Cardiac fibroblast (primary cell): ENCODE measurements at places on chromosomes 6 and 20.

DNA sequence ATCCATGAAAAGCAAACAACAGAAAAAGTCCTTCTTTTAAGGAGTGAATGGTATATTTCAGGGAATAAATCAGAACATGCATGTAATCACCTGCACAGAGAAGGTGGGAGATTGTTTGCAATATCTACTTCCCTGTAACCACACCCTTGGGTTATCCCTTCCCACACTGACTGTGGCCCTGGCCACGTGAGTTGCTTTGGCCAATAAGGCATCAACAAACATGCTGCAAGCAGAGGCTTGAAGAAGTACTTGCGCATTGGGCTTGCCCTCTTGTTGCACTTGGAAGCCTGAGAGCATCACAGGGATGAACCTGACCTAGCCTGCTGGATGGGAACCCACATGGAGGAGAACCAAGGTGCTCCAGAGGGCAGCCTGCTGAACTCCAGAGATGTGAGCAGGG is 208.5 kb downstream of the PTPRT start:
- DNase-seq = no peak

DNA sequence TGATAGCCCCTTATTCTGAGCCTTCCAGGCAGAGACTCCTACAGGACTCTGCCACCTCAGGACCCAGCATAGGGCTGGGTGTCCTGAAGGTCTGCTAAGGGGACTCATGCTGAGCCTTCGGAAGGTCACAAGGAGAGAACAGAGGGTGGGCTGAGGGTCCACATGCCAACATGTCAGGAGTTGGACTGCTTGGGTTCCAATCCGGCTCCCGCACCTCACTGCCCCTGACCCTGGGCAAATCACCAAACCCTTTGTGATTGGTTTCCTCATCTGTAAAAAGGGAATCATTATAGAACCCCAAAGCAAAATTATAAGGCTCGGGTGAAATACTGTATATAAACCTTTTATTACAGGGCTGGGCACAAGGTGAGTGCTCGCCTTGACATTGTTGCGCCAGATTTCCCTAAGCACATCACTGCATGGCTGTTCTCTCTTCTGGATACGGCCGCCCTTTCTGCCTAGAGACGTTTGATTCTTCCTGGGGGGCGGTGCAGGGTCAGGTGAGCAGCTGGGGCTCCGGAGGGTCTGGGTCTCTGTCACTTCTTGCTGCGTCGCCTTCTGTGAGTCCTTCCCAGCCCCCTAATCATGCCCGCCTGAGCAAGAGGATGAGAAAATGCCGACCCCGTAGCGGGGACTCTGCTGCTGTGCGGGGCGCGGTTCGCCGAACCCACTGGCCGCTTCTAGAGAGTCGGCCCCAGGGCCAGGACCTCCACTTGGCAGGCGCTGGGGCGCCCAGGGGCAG is 90.5 kb upstream of the EPB41L1 start:
- DNase-seq = no peak

DNA sequence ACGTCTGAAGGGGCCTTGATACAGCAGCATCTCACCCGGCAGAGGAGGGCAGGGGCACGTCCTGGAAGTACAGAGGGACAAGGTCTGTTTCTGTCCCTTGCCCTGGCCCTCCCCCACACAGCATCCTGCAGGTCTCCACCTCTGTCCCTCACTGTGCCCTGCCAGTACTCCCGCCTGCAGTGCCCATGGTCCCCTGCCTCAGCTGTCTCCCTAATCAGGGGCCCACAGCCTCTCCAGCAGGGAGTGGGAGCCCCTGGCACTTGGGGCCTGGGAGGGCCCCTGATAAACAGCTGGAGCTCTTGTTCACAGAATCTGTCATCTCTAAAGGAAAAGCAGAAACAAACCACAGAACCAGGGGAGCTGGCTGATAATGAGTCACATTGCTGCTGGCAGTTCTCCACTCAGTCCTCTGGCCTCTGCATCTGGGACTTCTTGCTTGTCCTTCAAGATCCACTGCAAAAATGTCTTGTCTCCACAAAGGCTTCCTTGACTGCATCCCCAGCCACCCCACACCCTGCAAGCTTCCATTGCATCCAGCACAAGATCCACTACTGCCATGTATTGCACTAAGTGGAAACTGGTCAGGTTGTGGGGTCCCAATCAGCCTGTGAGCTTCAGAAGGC is 33.2 kb upstream of the TAF8 start:
- peak; percentile 82 for DNase-seq

DNA sequence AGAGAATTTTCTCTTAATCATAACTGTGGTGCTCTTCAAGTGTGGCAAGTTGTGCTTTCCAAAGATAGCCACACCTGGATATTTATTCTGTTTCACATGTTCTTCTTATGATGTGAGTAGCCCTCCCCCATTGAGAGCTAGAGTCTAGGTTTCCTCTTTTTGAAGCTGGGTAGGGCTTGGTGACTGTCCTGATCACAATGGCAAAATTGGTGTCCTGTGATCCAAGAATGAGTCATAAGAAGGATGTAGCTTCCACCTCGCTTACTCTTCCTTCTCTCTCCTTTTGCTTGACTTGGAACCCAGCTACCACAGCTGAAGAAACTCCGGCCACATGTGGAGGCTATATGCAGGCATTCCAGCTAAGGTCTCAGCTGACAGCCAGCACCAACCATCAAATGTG is 7.4 kb upstream of the IGF2R start:
- no peak for DNase-seq

DNA sequence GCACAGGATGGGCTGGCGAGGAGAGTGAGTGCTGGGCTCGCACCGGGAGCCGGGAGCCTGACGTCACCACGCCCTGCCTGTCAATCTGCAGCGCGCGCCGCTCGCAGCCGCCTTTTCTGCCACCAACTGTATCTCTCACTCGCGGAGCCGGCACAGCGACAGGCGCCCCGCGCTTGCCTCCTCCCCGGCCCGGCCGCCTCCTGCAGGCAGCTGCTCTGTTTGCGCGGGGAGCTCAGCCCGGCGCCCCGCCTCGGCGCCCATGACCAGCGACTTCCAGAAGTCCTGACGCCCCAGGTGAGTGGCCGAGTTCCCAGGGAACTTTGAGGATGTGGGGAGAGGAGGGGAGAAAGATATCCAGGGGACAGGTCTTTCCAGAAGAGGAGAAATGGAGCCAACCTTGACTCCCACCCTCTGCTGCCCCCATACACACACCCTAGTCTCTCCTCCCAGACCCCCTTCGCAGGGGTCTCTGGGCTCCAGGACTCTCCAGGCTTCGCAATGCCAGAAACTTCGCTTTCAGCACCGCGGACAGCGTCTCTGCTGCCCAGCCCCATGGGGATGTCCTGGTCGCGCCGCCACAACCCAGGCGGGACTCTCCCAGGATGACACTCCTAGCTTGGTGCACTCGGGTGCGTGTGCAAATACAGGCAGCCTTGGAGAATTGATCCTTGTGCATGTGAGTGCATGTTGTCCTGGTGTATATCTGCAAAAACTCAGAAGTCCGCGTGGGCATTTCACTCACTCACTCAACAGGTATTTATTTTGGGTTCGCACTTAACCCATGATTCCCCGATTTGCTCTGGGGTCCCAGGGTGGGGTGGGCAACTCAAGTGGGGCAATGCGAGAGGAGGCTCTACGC is at the start of gene GPR6:
GPR6 (plus strand) TSS at position 138 of the 859 bp plus-strand sequence. CDS start 802 bp downstream, outside the sequence.
- DNase-seq = peak; percentile 49

- peak; percentile 97 for DNase-seq
These were observed 11.5 kb downstream of the PMEPA1 start for GRCh38 chr20:57698116-57698866.

DNA sequence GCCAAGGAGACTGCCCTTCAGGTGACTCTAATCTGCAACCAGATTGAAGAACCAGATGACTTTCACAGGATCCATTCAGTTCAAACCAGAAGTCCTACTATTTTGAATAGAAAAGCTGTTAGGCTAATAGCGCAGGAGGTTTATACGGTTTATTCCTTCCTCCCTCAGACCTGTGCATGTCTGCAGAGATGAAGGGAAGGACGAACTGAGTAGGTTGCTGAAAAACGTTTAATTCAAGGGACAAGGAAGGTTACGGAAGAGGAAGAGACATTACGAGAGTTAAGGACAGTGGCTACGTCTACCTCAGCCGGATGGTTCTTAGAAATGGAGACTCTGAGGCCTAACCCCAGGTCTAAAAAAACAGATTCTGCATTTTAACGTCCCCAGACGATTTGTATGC is 978 bp downstream of the AURKA start:
- no peak for DNase-seq

DNA sequence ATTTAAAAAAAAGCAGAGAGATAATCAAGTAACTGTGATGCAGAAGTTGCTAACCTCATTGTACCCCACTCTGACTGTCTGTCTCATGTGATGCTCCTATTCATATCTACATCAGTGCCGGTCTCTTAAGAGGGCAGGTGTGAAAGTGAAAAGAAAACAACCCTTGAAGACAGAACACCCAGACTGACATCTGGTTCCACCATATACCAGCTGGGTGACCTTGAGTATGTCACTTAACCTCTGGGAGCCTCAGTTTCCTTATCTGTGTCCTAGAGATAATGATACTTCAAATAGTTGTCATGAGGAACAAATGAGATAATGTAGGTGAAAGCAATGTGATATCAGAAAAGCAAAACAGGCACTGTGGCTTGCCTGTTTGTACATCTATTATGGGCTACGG is 426.8 kb upstream of the SOX4 start:
- no peak for DNase-seq

DNA sequence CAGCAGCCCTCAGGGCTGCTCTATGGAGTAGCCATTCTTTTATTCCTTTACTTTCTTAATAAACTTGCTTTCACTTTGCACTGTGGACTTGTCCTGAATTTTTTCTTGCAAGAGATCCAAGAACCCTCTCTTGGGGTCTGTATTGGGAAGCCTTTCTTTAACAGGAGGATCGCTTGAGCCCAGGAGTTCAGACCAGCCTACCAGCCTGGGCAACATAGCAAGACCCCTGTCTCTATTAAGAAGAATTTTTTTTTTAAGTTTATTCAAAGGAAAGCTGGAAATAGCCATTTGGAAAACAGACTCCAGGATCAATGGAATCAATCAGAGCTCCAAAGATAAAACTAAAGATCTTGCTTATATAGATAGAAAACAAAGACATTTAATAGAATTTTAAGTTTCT is 29.1 kb downstream of the OR2B2 start:
- no peak for DNase-seq

- DNase-seq = no peak
These were observed 857.0 kb downstream of the KIF16B start for GRCh38 chr20:15716256-15716655.

DNA sequence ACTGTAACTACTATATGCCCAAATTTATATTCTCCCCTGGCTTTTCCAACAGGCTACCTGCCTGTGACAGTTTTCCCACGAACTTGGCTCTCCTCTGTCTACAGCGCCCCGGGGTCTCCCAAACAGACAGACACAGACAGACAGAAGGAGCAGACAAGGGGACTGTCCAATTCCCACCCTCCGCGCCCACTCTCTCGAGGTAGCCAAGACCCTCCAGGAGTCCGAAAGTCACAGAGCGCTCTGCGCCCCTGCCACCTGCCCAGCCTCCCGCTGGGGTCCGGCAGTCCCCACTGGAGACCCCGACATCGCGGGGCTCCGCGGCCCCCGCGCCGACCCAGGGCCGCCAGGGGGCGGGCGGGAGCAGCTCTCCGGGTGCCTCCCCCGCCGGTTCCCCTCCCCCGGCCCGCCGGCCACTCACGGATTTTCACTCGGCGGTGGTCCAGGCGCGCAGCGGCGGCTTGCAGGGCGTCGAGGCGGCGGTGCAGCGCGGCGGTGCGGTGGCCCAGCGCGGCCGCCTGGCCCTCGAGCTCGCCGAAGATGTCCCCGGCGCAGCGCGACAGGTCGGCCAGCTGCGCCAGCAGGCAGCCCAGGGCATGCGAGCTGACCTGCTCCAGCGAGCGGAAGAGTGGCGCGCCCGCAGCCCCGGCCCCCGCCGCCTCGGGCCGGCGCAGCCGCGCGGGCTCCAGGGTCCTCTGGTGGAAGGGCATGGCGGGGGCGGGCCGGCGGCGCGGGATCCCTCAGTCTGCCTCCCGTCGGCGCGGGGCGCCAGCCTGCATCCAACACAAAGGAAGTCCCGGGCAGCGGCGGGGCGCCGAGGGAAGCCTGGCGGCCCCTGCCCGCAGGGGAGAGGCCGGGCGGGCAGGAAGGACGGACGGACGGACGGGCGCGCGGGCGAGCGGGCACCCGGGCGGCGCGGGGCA is 81.3 kb upstream of the CCDC28A start:
- peak; percentile 53 for DNase-seq
